ENCODE measurements at places on chromosomes 13 and 19.

DNA sequence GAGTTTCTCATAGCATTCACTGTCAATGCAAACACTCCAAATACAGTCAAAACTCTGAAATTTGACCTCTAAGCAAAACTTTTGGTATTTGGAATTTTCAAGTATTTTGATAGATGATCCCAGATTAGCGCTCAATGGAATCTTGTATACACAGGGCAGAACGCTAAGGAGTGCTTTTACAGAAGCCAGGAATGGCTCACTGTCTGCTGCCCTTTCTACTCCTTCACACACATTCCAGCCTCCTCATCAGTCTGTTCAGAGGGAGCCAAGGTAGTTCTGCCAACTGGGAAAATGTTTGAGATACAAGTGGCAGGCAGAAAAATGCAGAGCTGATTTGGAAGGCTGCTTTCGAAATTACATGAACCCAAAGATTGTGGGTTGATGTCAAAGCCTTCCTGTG, 4.4 kb upstream of the STARD13 start:
- no peak for DNase-seq

DNA sequence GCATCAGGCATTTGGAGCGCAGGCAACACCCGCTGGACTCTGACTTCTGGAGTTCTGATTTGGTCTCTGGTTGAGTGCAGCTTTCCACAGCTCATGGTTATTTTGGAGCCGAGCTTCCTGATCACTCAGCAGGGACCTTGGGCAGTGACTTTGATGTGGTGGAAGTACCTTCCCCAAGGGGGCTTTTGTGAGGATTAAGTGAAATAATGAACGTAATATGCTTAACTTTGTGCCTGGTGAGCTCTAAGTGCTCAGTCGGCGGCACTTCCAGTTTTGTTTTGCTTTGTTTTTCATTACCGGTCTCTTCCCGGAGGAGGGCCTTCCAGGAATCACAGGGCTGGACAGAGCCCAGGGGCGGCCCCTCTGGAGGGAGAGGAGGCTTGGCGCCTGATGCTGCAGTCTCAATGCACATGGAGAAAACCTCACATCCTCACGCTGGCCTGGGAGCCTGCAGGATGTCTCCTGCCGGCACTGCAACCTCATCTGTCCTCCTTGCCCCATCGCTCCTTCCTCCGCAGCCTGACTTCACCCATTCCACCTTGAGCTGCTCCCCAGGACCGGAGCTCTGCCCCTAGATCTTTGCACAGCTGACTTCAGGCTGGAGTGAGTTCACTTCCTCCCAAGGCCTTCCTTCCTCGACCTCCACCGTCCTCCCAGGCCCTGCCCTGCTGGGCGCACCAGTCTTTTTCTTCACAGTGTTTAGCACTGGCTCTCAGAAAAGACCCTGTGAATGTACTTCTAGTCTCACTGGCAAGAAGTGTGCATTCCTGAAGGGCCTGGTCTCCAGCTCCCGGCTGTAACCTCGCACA, 1.5 kb downstream of the PLEKHF1 start:
- no peak for DNase-seq

DNA sequence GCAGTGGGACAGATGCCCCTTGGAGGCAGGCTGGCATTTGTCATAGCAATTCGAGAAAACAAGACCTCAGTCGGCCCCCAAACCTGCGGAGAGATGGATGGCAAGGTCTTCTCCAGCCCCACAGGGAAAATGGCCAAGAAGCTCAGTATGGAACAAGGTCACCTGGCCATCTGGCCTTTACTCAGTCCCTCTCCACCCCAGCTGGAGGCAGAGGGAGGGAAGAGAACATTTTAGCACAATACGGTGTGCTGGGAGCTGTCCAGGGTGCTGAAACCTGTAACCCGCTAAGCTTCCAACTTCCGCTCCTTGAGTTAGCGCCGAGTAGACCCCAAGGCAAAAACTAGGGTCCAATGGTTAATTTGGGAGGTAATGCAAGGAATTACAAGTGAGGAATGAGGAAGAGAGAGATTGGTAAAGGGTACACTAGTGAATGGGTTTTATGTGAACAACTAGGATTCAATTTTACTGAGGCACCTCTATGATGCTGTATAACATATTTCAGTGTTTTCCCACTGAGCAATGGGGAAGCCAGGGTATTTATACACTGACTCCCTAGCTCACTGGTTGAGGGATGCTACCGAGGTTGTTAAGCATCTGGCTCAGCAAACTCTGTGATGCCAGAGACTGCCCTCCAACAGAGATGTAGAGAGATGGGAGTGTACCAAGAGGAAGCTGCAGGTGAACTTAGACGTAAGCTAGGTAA, 64.3 kb downstream of the CACNA1A start:
- no peak for DNase-seq

- no peak for DNase-seq
Measured at GRCh38 chr13:30394751-30395191, 27.5 kb upstream of the UBE2L5 start.

GRCh38 chr13:24097064-24097463, 63.5 kb upstream of the SPATA13 start:
- no peak for DNase-seq

- DNase-seq = no peak
Measured at GRCh38 chr19:8085598-8086408, 33.2 kb downstream of the CCL25 start.

GRCh38 chr13:55652657-55653056, 1488.1 kb upstream of the PRR20A start:
- no peak for DNase-seq

GRCh38 chr13:113408562-113408961, 44.6 kb upstream of the GRTP1 start:
- no peak for DNase-seq

GRCh38 chr19:39200803-39201115, 3.3 kb downstream of the SYCN start:
- no peak for DNase-seq

- no peak for DNase-seq
Measured at GRCh38 chr13:88303605-88304004, 632.4 kb downstream of the SLITRK5 start.
